ENCODE measurements at places on chromosomes 11 and 22. TPM values are rescaled to one million over a fixed set of nuclear protein-coding genes. Genes with fewer than 3 reads are reported as not detected.

SMTNL1 gene
- total RNA-seq, result not detected

MS4A4E gene
- not detected for total RNA-seq

MACROD1 gene
- total RNA-seq, result 97.2 TPM

KRTAP5-10 gene
- not detected for total RNA-seq

CCND1 gene
- 464 TPM for total RNA-seq

ST14 gene
- 0.11 TPM for total RNA-seq

FOSL1 gene
- 703 TPM for total RNA-seq

Measured in A375 (cell line).